Left kidney (tissue), 8 donors: ENCODE measurements at places on chromosomes 1 and 21.

- DNase-seq, result no peak
These were observed 249.9 kb downstream of the LRRIQ3 start for GRCh38 chr1:73948055-73948454.

DNA sequence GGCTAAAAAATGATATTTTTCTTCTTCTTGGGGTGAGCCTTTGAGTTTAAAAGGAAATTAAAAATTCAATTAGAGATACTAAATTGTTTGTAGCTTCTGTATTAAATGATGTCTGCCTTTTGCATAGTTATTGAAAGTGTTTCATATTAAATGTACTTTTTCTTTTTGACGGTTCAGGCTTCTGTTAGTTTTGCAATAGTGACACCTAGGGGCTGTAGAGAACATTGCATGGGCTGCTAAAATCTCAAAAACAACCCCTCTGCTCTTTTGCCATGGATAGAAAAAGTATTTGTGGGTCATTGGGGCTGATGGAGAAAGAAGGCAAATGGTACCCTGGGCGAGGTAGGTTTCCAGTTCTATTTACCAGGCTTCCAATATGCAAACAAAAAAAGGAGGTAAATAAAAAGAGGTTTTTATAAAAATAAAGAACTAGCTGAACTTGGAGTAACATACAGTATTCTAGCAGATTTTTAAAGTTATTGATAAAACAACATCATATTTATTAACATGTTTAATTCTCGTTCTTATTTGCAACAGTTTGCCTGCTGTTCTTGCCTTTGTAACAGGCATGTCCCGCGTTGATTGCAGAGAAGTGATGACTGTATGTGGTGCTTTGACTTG, 115.4 kb upstream of the HOOK1 start:
- DNase-seq, result peak; percentile 67

- no peak for DNase-seq
These were observed 29.1 kb downstream of the ANGEL2 start for GRCh38 chr1:212986551-212986950.

DNA sequence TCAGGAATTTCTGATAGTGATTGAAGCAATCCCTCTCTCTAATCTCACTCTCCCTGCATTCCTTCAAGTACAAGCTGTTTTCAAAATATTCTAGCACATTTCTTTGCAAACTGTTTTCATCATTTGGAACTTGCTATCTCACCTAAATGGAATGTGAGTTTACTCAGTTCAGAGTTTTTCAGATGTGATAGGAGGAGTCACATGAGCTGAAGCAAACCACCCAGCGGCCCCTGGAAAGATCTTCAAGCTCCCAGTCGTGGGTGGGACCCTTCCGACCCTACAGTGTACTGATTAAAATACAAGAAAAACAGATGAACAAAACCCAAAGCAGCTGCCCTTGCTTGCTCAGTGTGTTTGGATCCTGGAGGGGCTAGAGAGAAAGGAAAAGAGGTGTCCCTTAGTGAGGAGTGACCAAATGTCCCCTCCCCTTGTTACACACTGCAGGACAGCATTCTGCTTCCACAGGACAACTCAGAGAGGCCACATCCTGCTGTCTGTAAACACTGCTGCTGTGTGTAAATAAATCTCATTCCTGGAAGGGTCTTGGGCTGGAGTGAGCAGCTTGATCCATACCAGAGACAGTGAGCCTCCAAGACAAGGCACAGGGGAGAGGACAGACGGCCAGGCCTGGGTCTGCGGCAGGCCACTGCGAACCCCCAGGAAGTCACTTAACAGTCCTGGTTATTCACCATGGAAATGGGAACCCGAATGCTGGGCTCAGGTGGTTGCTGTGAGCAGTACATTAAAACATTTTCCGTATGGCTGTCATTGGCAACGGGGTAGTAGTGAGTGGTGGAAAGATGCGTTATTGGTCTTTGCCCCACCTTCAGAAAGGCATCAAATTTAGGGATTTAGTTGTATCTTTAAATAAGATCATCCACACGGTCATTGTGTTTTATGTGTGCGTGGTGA, 229.2 kb downstream of the RHOU start:
- no peak for DNase-seq

DNA sequence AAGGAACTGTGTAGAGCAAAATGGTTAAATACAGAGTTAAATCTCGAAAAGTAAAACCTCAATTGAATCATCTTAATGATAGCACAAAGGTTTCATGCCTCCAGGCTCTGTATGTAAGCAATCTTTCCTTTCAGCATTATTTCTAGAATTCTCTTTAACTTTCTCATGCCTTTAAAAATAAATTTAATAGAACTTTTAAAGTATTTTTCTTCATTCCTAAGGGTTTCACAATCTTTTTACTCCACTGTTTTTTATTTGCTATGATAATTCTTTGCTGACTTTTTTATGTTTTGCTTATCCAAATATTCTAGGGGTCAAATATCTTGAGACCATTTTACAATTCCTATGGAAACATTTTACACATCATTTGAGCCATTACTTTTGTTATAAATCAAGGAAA, 288.0 kb downstream of the BACH1 start:
- no peak for DNase-seq

GRCh38 chr21:43812139-43812821, 22.9 kb downstream of the RRP1 start:
- DNase-seq, result no peak

- DNase-seq, result peak; percentile 17
These were observed 104.8 kb upstream of the GRIK1 start for GRCh38 chr21:30044447-30045064.

DNA sequence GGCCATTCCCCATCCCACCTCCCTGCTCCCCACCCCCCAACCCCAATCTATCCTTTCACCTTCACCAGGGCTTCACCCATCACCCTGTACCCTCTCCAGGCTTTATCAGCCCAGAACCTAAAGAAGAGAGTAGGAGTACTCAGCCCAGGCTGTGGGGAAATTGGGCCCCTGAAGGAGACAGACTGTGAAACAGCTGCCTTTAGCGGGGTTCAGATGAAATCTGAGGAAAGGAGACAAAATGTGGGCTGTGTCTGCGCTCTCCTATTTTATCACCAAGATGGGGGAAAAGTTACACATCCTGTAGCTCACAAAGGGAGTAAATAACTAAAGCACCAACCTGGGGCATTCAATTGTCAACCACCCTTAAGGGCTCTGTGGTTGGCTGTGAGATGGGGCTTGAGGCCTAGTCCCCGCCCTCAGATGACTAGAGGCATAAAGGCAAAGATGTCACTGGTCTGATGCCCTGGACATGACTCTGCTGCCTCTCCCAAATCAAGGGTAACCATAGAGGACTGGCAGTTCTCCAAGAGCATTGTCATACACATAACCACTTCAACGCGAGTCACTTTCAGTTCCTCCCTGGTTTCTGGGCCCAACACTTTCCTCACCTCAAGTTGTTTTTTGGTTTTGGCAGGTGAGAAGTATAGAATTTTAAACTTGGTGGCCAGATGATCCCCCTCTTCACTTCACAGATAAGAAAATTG, 30.0 kb downstream of the SLC27A3 start:
- no peak for DNase-seq

GRCh38 chr1:9279172-9279840, 13.4 kb upstream of the SPSB1 start:
- DNase-seq, result no peak

DNA sequence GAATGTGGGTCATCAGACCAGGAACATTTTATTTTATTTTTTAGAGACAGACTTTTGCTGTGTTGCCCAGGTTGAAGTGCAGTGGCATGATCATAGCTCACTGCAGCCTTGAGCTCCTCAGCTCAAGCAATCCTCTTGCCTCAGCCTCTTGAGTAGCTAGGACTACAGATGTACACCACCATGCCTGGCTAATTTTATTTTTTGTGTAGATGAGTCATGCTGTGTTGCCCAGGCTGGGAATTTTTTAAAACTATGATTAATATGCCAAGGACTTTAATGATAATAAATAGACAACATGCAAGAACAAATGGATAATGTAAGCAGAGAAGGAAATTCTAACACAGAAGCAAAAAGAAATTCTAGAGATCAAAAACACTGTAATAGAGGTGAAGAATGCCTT, 142.4 kb downstream of the AK5 start:
- DNase-seq, result no peak

DNA sequence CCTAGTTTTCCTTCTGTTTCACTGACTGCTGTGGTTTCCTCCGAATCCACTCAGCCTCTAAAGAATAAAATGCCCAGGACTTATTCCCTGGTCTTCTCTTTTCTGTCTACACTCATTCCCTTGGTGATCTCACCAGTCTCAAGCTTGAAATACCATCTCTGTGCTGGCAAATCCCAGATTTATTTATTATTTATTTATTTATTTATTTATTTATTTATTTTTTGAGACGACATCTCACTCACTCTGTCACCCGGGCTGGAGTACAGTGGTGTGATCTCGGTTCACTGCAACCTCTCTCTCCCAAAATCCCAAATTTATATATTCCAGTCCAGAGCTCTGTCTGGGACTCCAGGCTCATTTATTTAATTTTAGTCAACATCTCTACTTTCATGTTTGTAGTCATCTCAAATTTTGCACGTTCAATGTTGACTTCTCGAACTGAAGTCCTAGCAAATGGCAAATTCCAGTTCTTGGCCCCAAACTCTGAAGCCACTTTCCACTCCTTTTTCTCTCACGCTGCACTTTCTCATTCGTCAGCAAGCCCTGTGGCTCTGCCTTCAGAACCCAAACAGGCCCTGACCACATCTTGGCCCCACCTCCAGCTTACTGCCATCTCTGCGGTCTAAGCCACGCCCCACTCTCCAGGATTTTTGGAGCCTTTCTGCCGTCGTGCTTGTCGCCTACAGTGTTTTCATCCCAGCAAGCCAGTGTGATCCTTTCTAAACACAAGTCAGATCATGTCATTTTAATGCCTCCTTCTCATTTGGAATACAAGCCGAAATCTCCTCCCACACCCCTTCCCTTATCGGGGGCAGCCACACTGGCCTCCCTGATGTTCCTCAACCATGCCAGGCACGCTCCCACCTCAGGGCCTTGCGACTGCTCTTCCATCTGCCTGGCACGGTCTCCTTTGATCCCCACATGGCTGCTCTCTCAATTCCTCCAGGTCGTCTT, 14.2 kb upstream of the TENT5B start:
- peak; percentile 58 for DNase-seq

- DNase-seq, result no peak
These were observed 13.6 kb downstream of the RHBG start for GRCh38 chr1:156382561-156382960.

- DNase-seq, result no peak
These were observed 19.1 kb upstream of the NPHP4 start for GRCh38 chr1:6011161-6011945.

DNA sequence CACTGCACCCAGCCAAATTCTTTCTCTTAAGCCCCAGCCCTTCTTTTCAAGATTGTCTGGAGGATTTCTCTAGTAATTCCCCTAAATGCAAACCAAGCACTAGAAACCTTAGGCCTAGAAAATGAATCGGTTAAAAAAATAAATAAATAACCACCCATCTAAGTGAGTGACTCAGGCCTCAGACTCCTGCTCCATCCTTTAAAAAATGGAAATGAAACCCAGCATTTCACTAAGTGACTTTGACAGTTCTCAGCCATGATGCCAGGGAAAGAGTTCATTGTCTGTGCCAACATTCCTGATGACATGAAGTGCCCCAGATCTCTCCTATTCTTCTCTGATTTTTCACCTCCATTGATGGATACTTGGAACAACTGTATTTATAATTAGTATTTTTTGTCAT, 415.2 kb upstream of the DAB1 start:
- DNase-seq, result no peak

DNA sequence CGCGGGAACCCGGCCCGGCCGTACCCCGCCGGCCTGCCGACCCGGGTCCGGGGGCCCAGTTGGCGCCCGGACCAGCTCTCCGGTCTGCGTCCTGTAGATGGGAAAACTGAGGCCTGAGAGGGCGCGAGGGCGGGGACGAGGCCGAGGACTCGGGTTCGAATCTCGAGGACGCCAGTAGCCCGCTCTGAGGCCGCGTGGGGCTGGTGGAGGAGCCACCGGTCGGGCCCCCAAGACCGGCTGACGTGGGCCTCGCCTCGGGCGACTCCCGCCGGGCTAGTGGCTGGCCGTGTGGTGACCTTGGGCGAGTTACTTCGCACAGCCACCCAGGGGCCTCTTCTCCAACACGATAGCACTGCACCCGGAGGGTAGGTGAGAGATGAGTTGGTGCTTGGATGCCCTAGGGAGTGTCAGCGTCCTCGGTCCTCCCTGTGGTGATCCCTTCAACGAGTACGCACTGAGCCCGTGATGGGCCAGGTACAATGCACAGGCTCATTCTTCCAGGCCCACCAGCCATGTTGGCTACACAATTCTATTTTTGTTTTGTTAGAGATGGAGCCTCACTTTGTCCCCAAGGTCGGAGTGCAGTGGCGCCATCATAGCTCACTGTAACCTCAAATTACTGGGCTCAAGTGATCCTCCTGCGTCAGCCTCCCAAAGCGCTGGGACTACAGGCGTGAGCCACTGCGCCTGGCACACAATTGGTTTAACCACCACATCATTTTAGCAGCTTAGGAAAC, 404 bp upstream of the SCMH1 start:
- DNase-seq, result no peak

DNA sequence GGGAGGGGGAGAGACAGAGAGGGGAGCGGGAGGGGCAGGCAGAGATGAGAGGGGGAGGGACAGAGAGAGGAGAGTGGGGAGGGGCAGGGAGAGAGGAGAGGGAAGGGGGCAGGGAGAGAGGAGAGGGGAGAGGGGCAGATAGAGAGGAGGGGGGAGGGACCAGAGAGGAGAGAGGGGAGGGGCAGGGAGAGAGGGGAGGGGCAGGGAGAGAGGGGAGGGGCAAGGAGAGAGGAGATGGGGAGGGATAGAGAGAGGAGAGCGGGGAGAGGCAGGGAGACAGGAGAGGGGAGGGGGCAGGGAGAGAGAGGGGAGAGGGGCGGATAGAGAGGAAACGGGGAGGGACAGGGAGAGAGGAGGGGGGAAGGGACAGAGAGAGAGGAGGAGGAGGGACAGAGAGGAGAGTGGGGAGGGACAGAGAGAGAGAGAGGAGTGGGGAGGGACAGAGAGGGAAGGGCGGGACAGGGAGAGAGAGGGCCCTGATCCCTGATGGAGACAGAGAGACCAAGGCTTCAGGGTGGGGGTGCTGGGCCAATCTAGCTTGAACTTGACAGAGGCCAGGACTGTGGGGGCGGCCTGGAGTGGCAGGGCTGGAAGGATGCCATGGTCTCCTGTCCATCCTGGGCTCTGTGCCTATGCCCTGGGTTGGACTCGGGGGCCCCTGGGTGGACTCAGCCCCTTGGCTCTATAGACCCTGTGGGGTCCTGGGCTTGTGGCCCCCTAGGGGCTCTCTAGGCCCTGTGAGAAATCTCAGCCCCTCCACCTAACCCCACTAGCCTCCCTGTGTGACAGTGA, 43.6 kb downstream of the DMRTB1 start:
- no peak for DNase-seq

DNA sequence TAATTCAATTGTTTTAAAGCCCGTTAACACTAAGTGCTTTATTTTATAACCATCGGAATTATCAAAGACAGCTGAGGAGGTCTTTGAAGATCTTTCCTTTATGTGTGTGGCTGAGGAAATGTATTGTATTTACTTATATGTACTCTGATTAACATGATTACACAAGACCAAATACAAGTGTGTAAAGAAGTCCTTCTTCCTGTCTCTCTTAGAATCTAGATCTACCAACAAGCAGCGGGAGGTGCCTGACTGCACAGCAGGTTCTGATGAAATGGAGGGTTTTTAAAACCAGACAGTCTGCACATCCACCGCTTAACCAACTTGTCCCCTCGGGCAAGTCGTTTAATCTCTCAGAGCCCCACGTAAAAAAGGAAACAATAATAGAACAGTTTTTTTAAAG, 240.5 kb upstream of the MAP1LC3C start:
- DNase-seq, result no peak

- no peak for DNase-seq
These were observed 64.6 kb upstream of the CLDN14 start for GRCh38 chr21:36544545-36544944.

- no peak for DNase-seq
These were observed 17.4 kb downstream of the CNST start for GRCh38 chr1:246583448-246584185.

GRCh38 chr1:61568460-61569302, 156.3 kb downstream of the TM2D1 start:
- no peak for DNase-seq
